ENCODE measurements at places on chromosomes 1 and 21. TPM values are rescaled to one million over a fixed set of nuclear protein-coding genes. Genes with fewer than 3 reads are reported as not detected.

DNA sequence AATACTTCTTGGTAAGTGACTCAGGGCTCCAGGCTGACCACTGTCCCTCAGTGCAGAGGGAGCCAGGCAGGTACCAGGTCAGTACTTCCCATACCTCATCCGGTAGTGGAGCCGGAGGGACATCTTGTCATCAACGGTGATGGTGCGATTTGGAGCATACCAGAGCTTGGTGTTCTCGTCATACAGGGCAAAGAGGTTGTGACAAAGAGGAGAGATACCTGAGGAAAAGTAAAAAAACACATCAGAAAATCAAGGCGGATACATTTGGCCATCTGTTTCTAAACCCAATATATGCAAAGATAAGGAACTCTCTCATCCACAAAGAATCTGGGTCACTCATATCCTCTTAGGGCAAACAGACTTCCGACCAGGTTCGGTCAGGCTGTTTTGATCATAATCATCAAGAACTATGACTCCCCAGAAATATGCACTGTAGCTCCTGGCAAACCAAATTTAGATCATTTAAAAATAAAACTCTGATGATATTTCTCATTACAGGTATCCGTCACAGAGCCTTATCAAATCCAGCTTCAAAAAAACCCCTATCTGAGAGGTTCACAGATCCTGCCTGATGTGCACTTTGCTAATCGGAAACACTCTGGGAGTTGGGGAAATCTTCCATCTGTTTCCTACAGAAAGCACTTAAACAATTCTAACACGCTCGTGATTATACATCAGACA lies 87.3 kb downstream of the JAK1 start:
- DNase-seq = peak; percentile 93

DNA sequence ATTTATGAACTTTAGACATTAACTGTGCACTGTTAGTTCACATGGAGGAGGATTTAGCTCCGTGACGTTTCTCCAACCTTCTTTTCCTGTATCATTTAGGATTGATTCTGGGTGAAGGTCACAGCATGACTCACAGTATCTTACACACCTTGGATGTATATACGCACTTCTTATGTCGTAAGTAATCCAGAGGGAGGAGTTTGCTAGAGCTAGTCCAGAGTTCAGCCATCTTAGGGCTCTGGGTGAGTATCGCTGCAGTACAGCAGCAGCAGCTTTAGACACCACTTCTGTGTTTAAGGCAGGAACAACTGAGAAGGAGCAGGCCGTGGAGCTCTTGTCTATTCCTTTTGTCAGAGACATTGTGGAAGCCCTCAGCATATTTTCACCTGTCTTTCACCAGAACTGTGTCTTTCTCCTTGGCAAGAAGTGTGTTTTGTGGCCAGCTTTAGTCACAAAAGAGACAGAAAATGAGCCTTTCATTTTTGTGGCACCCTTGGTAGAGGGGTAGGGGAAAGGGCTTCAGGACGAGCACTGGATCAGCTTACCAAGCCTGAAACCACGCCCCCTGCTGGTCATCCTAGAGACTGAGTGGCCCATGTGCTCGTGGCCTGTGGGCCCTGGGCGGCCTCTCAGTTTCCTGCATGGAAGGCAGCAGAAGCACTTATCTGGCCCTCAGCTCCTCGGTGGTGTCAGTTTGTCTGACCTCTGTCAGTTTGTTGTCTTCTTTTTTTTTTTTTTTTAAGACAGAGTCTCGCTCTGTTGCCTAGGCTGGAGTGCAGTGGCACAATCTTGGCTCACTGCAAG lies 64.0 kb downstream of the ADARB1 start:
- peak; percentile 86 for DNase-seq

GRCh38 chr1:232905331-232906034 lies 44.9 kb upstream of the NTPCR start:
- DNase-seq = no peak

DNA sequence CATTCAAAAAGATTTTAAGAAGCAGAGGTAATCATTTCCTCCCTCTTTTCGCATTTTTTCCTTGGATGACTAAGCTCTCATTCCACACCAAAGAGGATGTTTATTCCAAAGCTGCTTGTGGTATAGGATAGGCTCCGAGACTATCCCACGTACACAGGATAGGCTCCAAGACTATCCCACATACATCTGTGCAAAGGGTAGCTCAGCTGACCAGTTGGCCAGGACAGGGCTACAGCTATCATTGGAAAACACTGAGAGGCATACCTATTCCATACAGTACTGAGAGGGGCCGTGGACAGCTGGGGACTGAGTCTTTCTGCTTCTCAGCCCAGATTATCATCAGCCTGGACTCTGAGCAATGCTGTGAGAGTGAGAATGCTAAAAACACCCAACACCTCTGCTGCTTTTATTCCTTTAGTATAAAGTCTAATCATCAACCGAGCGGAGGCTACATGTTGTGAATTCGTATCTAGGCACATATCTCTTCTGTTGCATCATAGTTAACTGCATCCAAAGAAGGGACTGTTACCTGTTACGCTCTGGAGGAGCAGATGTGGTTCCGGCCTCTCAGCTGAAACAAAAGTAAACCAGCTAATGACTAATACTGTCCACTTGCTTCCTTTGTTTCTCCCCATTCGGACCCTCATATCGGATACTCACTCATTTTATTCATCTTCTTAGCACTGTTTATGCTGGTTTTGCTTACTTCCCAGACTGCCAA lies 141.0 kb downstream of the TNFSF18 start:
- DNase-seq = peak; percentile 99

DNA sequence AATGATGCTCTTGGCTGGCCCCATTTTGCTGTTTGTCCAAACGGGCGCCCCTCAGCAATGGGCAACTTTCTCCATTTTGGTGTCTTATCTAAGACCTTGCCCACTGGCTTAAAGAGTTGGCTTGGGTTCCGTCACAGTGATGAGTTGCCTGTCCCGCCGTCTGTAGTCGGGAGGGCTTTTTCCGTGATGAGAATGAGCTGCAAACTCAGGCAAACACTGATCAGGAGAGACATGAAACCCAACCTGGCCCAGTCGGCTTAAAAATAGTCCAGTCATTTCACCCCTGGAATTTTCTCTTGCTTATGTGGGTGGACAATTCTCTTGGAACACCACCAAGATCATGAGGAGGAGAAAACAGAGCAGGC lies 79.3 kb downstream of the ST6GALNAC3 start:
- DNase-seq = no peak

IGSF9 gene
- total RNA-seq = not detected

KRTAP7-1 gene
- total RNA-seq = not detected

COL16A1 gene
- 0.79 TPM for total RNA-seq

- DNase-seq = no peak
These were observed 5.0 kb downstream of the NDUFS2 start for GRCh38 chr1:161207173-161207572.

- no peak for DNase-seq
These were observed 1568.3 kb downstream of the AMY1C start for GRCh38 chr1:105317976-105318375.

- DNase-seq = peak; percentile 38
These were observed 15.3 kb downstream of the SMIM12 start for GRCh38 chr1:34844252-34844634.

DNA sequence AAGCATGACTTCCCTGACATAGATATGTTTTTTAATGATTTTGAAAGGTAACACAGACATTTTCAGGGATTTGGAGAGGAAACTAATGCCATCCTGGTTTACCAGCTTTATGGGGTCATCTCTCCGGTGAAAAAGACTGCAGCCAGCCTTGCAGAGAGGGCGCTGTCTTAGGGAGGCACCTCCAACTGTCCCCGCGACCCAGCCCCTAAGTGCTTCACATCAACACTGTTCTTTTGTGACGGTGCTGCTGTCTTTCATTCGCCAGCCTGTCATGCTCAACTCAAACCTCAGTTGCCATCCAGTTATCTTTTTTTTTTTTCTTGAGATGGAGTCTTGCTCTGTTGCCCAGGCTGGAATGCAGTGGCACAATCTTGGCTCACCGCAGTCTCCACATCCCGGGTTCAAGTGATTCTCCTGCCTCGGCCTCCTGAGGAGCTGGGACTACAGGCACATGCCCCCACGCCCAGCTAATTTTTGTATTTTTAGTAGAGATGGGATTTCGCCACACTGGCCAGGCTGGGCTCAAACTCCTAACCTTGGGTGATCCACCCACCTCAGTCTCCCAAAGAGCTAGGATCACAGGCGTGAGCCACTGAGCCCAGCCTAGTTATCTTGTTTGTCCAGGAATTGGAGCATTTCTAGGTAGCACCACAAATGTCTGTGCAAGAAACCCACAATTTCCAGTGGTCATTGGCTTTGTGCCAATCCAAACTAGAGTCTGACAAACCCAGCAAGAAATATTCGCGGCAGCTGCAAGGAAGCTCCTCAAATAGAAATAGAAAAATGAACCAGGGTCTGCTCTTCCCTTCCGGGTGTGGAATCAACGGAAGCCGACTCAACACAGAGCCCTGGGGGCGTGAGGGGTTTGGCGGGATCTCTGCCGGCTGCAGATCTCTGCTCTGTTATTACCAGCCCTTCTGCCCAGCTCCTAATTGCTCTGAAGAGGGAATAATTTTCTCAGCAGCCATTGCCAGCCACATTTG lies 24.2 kb downstream of the PDE9A start:
- DNase-seq = peak; percentile 72

DNA sequence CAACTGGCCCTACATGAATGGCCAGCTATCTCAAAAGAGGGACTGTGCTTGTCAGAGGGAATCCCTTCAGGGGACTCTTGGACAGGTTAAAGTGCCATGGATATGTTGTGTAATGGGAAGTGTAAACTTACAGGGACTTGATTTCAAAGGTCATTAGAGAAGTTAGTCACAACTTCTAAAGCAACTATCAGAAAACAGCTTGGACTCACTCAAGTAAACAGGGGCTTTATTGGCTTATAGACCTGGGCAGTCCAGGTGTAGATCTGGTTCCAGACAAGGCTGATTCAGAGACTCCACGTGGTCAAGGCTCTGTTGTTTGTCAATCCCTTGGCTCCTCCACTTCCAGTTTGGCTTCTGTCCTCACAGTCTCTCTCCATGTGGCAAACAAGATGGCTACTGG lies 2.3 kb downstream of the CRP start:
- no peak for DNase-seq

GRCh38 chr1:220485131-220485530 lies 42.8 kb upstream of the MARK1 start:
- no peak for DNase-seq

ZFYVE9 gene
- total RNA-seq = 36.7 TPM

GRCh38 chr1:18730321-18730720 lies 99.7 kb downstream of the PAX7 start:
- no peak for DNase-seq

DNA sequence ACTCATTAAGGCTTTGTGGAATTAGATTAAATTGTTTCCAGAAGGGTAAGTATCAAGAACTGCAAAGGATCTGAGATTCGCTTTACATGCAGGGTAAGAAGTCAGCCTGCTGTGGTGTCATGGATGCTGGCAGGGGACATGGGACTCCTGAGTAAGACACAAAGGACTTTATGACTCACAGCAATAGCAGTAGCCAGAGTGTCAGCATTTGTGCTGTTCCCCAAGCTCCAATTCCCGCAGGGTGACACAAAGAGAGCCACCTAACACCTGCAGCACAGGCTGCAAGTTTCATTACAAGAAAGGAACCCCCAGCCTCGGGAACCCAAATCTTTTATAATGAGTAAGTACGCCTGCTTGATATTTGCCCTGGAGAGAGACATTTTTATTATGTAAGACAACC lies 298.1 kb upstream of the POU3F1 start:
- no peak for DNase-seq

DNA sequence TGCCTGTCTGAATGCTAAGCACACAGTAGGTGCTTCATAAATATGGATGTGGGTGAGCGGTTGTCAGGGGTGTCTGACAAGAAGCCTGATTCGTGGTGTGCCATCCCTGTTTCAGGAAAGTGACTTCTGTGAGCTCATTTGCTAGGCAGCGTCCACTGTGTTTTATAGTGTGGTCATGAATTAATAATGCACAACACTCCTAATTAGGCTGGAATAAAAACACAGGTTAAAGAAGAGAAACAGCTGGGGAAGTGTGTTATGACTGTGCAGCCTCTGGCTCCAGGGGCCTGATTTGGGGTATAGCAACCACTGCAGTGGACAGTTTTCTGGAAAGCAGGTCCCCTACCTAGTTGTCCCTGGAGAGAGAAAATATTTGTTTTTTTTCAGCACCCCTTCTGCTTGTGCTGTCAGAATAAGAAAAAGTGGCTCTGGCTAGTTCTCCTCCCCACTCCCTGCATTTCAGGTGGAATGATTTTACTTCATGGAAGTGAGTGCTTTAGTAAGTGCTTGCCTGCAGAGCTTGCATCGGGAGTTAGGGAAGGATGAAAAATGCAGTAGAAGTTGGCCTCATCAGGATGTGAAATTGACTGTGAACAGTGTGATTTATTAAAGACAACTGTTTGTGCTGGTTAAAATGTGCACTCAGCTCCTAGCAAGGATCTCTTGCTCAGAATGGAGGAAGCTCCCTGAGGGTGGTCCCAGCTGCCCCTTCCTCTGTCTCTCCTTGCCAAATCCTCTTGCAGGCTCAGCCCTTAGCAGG lies 333.8 kb downstream of the HHAT start:
- DNase-seq = no peak

HJV gene
- not detected for total RNA-seq

DNA sequence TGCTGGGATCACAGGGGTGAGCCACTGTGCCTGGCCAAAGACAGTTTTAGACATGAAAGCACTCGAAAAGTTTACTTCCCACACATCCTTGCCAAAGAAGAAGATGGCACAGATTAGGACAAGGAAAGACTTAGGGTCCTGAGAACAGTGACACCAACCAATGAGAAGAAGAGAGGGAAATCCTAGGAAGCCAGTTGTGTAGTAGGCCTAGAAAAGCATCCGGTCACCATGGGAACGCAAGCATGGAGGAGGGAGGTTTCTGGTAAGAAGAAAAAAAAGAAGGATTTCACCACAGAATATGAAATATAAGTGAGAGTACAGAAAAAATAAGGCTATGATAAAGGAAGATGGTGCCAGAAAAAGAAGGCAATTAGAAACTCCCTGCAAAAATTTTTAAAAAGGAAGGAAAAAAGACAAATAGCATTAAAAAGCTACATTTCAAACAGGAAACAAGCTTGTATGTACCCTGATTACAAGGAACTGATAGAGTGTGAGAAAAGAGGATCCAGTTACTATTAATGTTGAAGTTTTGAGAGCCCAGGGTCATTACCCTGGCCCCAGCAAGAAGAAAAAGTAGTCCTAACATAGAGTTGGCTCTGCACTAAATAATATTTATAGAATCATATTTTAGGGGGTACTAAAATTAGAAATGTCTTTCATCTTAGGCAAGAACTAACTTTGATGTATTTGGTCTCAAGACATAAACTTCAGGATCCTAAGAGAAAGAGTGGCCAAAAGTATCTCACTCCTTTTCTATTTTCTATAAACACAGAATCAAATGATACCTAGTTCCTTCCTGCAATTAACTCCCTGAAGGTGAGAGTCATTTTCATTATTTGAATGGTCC lies 16.1 kb downstream of the DIPK1A start:
- DNase-seq = no peak

- no peak for DNase-seq
These were observed 11.4 kb downstream of the DEPDC1 start for GRCh38 chr1:68485431-68486022.

NBPF6 gene
- not detected for total RNA-seq

GRCh38 chr1:45002650-45003645 lies 8.2 kb downstream of the HECTD3 start:
- DNase-seq = no peak

- no peak for DNase-seq
These were observed 216.4 kb downstream of the LTN1 start for GRCh38 chr21:28776251-28776650.

ALG14 gene
- total RNA-seq = 2.0 TPM

- no peak for DNase-seq
These were observed 23.5 kb upstream of the LBR start for GRCh38 chr1:225451340-225451739.

GRCh38 chr21:18716578-18717138 lies 313.1 kb upstream of the TMPRSS15 start:
- DNase-seq = no peak

- DNase-seq = no peak
These were observed 5.5 kb downstream of the ETV3 start for GRCh38 chr1:157132616-157133167.

Measured in lung microvascular endothelial cell (primary cell).